ENCODE measurements at places on chromosomes 1 and 21. TPM values are rescaled to one million over a fixed set of nuclear protein-coding genes. Genes with fewer than 3 reads are reported as not detected.

DNA sequence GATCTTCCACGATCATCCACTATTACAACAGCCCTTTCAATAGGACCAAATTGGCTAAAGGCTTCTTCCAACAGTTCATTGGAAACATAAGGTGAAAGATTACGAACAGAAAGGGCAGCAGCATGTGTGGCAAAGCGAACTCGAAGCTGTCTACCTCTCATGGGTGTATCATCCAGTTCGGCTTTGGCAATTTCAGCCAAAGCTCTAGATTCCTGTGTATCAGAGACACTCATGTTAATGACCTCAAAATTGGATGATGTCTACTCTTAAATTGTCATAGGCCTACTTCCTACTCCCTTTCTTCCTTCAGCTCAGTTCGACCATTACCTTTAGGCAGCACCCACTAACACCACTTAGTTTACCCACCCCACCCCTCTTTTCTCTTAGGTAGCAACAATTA lies 2.2 kb downstream of the SFPQ start:
- DNase-seq: no peak

DNA sequence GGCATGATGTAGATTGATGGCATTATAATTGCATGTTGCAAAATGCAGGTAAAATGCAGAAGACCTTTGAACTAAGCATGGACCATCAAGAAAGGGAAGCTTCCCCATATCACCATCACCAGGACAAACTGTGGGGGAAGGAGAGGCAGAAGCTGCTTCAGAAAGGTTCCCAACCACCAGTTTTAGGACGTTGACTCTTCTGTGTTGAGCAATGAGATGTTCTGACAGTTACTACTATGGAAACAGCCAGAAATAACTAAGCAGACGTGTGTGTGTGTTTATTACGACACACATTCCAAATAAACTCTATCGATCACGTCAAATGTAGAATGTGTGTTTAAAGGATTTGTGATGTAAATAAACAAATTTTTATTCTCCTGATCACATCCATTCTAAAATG lies 110.2 kb upstream of the PLD5 start:
- no peak for DNase-seq

DNA sequence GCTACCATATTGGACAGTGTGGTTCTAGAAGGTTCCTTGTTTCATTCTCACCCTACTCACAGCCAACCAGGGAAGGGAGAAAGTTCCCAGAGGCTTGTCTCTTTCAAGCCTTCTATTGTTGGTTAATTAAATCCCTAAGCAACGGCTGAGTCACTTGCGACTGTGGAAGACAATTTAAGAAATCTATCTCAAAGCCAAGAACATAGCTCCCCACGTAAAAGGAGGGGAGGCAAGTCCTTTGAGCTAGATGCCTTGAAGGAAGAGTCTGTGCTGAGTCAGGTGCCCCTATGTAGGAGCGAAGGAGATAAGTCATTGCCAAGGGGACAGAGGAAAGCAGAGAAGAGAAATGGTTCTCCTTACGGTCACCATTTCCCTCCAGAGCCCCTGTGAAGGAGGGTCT lies 79.4 kb upstream of the PPP2R5A start:
- no peak for DNase-seq

Gene ZNF593OS
- total RNA-seq: not detected

Measured in spleen (tissue), 13 donors.